ENCODE measurements at places on chromosomes 2 and 18. TPM values are rescaled to one million over a fixed set of nuclear protein-coding genes. Genes with fewer than 3 reads are reported as not detected.

GRCh38 chr2:12727641-12728040 is 10.9 kb downstream of the TRIB2 start:
- DNase-seq: no peak

The E2F6 gene
- polyA plus RNA-seq: 18.5 TPM

The SLC40A1 gene
- polyA plus RNA-seq: 227 TPM

The ANKRD36B gene
- 17.4 TPM for polyA plus RNA-seq

- DNase-seq: no peak
Observed at GRCh38 chr18:10563886-10564285, 38.1 kb downstream of the NAPG start.

DNA sequence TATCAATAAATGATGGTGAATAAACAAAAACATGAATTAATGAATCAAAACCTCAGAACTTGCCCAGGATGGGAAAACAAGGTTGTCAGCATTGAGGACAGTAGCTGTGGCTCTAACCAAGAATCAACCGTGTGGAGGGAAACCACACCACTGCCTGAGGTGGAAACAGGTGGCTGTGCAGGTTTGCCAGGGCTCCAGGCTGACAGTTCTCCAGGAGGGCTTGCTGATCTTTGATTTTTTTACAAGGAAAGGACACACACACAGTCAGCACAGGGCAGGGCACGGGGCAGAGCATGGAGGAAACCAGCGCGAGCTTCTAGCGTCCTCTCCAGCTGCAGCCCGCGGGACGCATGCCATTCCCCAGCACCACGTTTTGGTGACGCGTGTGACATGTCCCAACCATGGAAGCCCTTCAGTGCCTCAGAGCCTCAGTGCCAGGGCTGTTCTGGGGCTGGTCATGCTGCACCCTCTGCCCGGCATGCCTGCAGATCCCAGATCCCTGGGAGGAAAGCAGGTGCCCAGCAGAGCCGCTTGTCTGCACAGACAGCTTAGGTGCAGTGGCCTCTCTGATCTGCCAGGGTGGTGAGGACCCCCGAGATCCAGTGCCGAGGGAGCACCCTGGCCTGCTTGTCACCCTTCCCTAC is 15.8 kb upstream of the AGXT start:
- no peak for DNase-seq

DNA sequence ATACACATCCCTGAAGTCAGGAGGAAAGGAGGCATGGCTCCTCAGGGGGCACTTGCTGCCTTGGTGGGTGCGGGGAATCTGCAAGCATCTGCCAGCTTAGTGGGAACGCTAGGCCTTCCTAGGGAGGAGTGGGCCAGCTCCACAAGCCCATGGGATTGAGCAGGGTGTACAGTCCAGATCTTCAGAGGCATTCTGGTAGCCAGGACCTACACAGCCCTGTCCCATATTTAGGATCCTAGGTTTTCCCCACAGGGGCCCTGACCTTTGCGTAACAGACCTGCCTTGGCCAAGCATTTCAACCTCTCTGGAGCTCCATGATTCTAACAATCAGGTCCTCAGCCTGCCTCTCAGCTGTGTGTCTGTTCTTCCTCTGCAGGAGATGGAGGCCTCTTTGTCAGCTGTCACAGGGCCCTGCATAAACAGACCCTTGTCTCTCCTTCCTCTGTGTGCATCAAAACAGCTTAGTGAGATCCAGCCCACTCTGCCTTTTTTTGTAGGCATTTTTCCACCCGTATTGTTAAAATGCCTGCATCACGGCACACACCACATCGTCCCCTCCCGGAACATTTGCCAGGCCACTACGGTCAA is 140.2 kb upstream of the NDUFV2 start:
- DNase-seq: no peak

DNA sequence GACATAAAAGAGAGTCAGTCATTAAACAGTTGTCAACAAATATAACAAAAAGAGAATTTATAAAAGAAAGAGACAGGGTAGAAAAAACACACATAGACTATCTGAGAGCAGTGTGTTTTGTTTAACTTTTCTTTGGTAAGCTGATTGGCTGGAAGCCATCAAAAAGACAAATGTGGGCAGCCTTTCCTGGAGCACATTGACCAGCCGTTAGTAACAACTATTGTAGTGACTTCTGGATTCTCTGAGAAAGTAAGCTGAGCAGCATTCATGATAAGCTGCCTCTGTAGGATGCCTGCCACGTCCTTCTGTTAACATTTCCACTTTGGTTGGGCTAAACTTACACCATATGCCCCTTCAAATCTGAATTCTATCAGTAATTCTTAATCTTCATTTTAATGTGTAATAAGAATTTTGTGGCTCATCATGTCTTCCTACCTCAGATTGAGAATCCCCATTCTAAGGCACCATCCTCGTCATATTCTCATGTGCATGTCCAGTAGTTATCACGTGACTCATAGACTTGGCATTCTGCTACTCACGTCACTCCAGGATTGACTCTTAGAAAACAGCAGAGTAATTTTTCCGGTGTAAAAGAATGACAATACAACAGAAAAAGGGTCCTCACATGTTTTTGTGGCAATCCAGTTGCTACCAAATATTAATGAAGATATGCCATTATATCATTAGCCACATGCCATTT is 43.4 kb upstream of the DNAJC10 start:
- no peak for DNase-seq

DNA sequence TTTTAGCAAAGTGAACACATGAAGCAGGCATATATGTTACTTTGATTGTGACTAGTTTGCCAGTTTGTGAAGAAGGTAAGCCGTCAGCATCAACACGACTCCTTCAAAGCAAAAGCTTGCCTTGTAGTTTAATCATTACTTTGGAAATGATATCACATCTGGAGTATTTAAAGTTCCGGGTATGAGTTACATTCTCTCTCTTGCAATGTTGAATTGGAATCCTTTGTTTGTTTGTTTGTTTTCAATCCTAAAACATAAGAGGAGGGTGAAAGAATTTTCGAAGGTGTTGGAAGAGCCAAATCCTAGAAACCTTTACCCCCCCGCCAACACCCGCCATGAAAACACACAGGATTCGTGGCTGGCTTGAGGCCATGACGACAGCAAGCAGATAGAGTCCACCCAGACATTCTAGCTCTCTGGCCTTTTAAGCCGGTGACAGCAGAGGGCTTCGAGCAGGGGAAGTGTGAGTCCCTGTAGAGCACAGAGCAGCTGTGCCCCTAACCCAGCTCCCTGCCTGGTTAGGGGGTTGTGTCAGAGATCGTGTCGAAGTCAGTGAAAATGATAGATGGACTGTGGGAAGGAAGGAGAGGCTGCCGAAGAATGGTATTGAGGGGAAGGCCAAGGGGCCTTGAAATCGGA is 103.8 kb upstream of the SMIM21 start:
- no peak for DNase-seq

GRCh38 chr2:26537069-26537825 is 59.3 kb upstream of the OTOF start:
- no peak for DNase-seq

DNA sequence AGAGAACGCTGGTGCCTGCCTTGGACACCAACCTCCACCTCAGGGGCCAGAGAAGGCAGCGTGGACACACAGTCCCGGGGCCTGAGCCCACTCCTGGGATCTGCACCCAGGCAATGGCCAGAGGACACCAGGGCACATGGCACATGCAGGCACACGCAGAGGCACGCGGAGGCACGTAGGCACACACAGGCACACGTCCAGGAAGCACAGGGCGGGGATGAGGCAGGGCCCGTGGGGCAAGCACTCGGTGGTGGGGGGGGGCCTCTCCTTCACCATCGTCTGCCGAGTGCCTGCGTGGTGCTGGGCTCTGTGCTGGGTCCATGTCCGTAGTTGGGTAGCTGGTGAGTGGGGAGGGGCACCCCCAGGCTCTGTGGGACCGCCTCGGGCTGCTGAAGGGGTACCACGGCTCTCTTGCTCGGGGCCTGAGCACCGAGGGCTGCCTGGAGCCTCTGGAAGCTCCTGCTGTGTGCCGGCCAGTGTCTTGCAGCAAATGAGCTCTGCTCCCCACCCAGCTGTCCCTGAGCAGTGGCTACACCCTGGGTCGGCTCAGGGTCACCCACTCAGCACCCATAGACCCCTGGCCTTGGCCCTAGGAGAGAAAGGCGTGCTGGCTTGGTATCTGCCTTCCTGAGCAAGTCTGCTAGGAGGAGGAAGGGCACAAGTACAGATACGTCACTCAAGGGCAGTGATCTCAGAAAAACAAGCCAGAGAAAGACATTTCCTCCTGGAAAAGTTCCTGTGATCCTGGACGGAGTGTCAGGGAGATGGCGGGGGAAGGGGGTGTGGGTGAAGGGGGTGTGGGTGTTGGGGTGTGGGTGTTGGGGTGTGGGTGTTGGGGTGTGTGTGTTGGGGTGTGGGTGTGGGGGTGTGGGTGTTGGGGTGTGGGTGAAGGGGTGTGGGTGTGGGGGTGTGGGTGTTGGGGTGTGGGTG is 26.4 kb downstream of the RTP5 start:
- peak; percentile 61 for DNase-seq

The FAM124B gene
- 17.7 TPM for polyA plus RNA-seq

- DNase-seq: peak; percentile 70
Observed at GRCh38 chr2:176454893-176455815, 185.9 kb downstream of the MTX2 start.

DNA sequence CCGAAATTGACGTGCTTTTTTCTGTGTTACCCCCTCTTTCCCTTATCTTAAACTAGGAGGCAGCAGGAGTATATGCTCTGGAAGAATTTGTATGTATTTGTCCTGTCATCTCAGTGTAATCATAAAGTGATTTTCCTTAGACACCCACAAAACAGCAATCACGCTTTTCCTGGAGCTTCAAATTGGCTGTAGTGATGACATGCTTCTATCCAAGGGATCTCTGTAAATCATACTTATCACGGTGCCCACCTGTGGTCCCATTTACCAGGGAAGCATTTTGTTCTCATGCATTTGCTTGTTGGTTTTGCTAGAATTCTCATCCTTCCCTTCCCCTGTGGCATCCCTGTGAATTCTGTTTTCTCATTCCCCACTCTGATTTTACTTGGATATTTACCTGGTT is 220.8 kb upstream of the THUMPD2 start:
- no peak for DNase-seq

GRCh38 chr2:213490087-213490486 is 205.8 kb downstream of the SPAG16 start:
- no peak for DNase-seq

DNA sequence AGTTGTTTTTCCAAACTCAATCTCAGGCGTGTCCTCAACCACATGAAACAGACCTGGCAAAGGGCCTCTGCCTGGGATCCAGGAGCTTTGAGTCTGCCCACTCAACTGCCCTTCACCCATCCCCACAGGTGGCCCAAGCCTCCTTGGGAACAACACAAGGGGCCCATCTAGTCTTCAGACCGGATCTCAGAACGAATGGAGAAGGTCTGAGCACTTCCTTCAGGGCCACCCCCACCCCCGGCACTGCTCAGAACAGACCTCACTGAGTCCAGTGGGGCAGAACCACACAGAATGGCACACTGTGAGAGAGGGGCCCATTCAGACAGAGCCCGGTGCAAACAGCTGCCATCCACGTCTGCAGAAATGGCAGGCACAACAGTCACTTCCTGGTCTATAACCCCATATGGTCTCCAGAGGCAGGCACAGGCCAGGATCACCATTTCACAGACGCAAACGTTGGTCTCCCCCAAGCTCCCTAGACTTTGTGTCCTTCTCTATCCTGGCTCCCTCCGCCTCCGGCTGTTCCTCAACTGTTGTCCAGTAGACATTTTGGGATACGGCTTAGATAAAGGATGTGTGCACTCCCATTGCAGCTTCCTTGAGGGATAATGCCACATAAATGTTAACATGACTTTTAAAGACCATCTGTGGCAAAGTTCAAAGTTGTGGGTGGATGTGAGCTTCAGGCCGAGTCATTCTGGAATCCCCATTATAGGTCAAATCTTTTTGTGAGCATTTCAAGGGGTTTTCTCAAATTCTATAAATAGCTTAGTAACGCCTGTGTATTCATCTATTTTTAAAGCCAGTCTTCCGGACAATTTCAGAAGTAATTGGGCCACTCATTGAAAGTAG is 149.7 kb downstream of the SMAD7 start:
- DNase-seq: no peak

DNA sequence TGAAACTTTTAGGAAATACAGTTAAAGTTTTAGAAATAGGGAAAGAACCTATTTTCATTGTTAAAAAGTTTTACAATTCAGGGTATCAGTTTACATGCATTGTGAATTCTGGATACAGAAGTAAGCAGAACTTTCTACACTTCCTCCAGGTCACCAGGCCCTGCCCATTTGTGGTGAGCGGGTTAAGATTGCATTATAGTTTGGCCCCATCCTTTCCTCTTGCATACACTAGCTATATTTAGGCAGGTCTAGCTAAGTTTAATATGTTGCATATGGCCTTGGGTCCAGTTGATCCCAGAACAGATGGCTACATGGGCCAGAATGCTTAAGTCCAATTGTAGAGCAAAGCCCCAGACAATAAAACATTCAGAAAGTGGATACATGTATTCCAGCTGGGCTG is 4.8 kb downstream of the VWA3B start:
- DNase-seq: no peak

The CCL20 gene
- 1.3 TPM for polyA plus RNA-seq

- DNase-seq: peak; percentile 81
Observed at GRCh38 chr2:217510771-217511291, 492.0 kb downstream of the TNS1 start.

GRCh38 chr2:40579247-40579646 is 127.4 kb upstream of the SLC8A1 start:
- DNase-seq: no peak

- no peak for DNase-seq
Observed at GRCh38 chr2:121489284-121489683, 41.4 kb upstream of the RNU4ATAC start.

- no peak for DNase-seq
Observed at GRCh38 chr18:10454681-10455557, 484 bp downstream of the APCDD1 start.

The MALL gene
- 20.9 TPM for polyA plus RNA-seq

DNA sequence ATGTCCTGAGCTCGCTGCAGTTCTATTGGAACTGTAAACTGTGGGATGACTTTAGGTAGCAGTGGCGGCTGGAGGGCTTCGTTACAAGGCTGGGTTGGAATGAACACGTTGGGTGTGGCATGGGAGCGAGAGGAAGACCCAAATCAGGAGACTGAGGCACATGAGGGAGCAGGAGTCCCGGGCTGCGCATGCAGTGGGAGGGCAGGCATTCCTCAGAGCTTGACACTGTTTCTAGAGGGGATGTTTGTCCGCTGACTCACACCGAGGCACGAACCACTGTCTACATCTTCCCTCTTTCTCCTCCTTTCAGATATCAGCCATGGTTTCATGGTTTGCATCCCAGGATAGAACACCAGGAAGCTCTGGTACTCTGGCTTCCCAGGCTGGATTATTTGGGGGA is 40.6 kb upstream of the LAMA1 start:
- DNase-seq: no peak
